Stimulated activated CD8-positive, alpha-beta memory T cell treated with anti-CD3 and anti-CD28 coated beads, Interleukin-15, amount 100 ng/mL, for 4 hours (primary cell): ENCODE measurements at places on chromosomes 5 and 9.

DNA sequence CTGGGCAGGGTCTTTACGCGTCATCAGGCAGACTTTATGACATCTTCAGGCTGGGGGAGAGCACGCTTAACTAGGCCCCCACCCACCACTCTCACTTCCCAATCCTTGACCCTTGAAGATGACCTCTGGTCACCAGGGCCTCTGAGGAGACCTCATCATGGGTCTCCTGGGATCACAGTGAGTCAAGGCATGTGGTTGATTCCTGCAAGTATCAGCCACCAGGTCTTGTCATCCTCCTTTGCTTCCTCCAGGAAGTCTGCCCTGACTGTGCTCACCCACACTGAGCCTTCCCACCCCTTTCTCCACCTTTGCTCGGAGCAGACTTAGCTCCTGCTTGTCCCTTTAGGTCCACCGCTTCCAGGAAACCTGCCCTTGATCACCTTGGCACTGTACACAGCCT, 17.3 kb downstream of the ODF2 start:
- DNase-seq: no peak

DNA sequence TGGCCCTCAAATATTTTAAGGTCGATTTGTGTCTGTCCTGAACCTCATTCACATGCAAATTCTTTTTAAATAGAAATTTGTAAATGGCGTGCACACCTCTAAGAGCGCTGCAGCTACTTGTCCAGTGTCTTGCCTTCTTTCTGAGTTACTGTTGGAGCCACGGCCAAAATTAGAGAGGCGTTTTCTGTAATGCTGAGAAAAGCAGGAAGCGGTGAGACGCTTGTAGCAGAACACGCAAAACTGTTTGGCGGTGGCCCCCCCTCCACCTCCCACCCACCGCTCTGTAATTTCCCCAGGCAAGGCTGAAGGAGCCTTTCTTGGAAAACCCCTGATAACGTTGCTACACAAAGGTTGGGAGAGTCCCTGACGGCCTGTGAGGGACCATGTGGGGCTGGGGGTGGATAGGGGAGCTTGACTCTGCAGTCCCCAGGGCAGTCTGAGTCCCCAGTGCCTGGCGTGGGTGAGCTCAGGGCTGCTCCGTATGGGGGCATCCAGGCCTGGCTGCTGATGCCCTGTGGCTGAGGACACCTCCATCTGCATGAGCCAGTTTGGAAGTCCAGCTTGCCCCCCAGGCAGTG, 96.5 kb downstream of the GADD45G start:
- DNase-seq: peak; percentile 43

- no peak for DNase-seq
Measured at GRCh38 chr9:124852121-124852828, 985 bp upstream of the WDR38 start.

- DNase-seq: no peak
Measured at GRCh38 chr5:32531885-32532520, 53.4 kb upstream of the SUB1 start.

DNA sequence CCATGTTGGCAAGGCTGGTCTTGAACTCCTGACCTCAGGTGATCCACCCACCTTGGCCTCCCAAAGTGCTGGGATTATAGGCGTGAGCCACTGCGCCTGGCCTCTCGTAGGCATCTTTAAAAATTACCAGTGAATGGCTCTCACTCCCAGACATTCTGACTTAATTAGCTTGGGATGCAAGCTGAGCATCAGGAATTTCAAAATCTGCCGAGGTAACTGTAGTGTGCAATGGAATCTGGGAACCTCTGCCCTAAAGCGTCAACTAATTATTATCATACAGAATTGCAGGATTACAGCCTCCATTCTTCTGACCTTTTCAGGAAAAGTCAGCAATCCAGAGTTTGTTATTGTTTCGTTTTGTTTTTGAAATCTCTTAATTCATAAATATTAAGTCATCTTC, 213.4 kb upstream of the DMAC1 start:
- no peak for DNase-seq

DNA sequence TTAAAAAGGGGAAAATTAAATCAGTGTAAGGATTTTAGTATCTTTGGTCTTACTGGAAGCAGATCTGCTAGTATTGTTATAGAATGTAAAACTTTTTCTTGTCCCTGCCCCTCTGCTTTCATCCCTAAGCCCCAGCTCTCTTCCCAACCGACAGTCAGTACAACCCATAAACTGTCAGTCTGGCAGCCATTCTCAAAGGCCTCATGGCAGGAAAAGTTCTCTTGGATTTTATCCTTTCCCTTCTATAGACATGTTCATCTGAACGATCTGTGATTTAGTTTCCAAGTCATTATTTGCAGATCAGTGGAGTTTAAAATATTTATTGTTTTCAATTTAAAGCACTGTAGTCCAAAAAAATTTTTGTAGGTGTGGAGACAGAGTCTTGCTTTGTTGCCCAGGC, 39.2 kb downstream of the ARRDC3 start:
- no peak for DNase-seq

DNA sequence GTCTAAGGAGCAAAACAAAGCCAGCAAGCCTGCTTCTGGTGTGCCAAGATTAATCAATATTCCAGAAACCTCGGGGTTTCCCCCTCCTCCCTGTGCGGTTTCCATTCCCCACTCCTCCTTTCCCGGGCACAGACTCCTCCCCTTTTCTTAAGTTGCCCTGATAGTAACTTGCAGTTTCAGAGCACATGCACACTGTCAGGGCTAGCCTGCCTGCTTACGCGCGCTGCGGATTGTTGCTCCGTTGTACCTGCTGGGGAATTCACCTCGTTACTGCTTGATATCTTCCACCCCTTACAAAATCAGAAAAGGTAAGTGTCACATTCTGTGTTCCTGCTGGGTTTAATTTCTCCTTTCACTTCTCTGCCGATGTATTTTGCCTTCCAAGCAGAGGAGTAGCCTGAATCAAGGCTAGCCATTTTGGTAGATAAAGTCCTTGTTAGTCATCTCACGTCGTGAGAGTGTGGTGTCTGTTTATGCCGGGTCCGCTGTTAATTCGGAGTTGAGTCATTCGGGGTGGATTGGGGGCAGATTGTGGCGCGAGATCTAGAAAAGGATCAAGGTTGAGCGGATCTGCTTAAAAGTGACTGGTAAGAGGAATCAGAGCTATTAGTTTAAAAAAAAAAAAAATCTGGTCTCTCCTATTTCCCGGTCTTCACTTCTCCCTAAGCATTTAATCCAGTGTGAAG, at the start of gene SLC1A3:
Gene SLC1A3, plus strand, starts transcription at position 179 of the 686 bp plus-strand sequence. CDS start 1,818 bp downstream, outside the sequence.
- no peak for DNase-seq

DNA sequence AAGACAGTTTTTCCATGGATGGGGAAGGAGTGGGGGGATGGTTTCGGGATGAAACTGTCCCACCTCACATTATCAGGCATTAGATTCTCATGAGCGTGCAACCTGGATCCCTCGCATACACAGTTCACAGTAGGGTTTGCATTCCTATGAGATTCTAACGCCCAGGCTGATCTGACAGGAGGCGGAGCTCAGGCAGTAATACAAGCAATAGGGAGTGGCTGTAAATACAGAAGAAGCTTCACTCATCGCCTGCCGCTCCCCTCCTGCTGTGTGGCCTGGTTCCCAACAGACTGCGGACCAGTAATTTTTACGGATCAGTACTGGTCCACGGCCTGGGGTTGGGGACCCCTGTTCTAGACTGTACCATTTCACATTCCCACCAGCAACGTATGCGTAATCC, 68.3 kb upstream of the OTULINL start:
- DNase-seq: no peak

GRCh38 chr5:175895686-175896102, 24.3 kb downstream of the CPLX2 start:
- no peak for DNase-seq

GRCh38 chr5:108720391-108720790, 27.3 kb upstream of the FER start:
- no peak for DNase-seq

DNA sequence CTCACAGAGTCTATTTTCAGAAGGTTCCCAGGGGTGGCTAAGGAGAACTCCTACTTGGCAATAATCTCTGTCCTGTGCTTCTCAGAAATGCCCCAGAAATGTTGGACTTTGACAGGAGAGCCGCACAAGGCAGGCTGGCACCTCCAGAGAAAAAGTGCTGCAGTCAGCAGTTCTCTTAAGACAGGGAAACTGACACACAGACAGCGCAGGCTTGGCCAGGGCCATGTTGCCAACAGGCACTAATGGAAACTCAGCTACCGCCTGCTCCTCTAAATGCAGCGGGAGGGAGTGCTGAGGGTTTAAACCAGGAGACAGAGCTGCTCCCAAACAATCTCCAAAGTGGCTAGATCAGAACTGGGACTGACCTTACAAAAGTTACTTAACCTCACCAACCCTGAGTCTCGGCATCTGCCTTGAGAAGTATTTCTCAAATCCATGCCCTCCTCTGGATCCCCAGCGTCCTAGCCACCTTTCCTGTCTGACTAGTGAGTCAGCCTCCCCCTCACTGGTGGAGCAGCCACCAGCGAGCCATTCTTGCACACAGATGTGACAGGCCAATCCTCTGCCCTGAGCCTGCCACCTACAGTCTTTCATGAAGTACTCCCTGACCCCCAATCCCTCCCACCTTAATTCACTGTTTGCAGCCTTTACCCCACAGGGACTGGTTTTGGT, 186.4 kb downstream of the CDK5RAP2 start:
- no peak for DNase-seq

GRCh38 chr9:1294641-1295258, 244.6 kb downstream of the DMRT2 start:
- no peak for DNase-seq

DNA sequence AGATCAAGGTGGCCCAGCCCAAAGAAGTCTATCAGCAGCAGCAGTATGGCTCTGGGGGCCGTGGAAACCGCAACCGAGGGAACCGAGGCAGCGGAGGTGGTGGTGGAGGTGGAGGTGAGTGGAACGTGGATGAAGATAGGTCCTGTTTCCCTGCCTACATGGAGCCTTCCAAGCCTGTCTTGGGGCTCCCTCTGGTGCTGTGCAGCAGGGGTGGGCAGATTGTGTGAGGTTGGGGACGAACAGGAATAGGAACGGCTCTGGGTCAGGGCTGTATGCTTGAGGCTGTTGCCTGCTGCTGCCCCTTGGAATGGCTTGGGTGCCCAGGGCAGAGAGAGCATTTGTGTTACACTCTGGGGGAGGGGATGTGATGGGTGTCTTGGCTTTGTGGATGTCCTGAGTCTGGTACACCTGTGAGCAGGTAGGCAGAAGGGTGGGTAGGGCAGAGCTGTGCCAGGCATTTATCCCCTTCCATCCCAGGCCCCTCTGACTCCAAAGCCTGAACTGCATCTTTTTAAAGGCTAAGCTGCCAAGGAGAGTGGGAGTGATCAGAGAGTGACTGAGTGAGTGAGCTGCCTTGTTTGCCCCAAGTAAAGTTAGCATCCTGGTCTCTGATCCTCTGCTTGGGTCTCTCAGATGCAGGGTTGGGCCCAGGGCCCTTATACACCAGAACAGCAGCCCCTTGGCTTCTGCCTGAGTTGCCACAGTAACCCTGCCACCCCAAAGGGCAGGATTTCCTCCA, 5.2 kb downstream of the HNRNPAB start:
- no peak for DNase-seq

GRCh38 chr5:168798065-168799023, 219.2 kb upstream of the PANK3 start:
- no peak for DNase-seq

DNA sequence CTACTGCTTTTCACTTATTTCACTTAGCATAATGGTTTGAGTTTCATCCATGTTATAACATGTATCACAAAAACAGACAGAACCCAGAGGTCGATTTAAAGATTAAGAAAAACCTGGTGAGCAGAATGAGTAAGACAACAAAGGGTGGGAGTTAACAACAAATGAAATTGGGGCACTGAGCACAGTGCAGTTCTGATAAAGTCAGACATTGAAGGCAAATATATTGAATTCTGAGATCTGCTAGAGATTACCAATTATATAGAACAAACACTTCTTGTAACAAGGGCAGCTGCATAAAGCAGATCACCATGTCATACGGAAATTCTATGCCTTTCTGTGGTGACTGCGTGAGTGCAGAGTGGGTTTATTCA, 517.3 kb upstream of the RORB start:
- no peak for DNase-seq

GRCh38 chr9:137379761-137380161, 43.2 kb downstream of the EXD3 start:
- no peak for DNase-seq

DNA sequence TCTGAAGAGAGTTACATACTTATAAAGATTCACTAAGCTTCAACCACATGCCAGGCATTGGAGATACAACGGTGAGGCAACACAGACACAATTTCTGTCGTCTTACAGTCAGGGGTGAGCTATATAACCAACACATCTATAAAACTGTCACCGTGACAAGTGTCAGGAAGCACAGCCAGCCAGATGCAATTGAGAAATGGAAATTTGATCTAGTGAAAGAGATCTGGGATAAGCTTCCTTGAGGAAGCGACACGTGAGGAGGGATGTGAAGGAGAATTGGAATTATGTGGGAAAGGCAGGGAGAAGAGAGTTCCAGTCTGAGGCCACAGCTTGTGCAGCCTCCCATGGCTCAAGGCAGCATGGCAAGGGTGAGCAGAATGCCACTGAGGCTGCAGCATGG, 50.9 kb upstream of the ZNF354B start:
- DNase-seq: no peak

DNA sequence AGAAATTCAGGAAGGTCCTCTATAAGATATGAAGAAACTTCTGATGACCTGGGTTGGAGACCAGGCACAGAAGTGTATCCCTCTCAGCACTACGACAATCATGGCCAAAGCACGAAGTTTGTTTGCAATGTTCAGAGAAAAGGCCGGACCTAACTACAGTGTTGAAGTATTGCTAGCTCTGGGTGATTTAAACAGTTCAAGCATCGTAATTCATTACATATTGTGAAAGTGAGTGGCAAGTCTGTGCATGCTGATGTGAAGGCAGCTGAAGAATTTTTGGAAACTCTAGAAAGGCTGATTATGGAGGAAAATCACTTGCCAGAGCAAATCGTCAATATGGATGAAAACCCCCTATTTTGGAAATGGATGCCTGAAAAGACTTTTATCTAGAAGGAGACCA, 67.2 kb upstream of the PANK3 start:
- DNase-seq: no peak

DNA sequence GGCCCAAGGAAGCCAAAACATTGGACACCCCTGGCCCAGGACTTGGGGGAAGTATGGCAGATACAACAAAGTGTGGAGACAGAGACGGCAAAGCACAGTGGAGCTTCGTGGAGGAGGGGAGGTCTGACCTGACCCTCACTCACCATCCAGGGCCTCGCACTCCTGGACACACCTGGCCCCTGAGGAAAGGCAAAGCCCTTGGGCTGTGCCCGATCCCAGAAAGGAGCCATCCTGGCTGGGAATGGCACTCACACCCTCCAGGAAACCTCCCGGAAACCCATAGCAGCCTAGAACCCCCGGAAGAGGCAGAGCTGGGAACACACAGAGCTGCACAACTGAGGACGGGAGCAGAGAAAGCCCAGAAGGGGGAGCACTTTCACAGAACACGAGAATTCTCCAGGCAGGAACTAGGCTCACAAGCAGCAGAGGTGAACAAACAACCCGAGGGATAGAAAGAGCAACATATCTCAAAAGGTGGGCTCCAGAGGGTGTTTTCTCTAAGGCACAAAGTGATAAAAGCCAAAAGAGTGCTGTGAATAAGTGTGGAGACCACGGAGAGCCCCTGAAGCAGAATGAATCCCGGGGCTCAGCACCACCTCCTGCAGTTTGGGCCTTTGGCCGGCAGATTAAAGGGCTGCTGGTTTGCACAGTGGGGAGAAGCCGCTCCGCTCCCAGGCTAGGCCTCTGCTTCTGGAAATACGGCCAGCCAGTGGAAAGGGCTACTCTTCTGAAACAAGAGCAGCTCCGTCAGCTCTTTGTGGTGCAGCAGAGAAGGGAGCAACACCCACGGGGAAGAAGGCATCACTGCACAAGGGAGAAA, 108.2 kb downstream of the UBE2R2 start:
- no peak for DNase-seq
